ENCODE measurements at places on chromosomes 7 and 10. TPM values are rescaled to one million over a fixed set of nuclear protein-coding genes. Genes with fewer than 3 reads are reported as not detected.

DNA sequence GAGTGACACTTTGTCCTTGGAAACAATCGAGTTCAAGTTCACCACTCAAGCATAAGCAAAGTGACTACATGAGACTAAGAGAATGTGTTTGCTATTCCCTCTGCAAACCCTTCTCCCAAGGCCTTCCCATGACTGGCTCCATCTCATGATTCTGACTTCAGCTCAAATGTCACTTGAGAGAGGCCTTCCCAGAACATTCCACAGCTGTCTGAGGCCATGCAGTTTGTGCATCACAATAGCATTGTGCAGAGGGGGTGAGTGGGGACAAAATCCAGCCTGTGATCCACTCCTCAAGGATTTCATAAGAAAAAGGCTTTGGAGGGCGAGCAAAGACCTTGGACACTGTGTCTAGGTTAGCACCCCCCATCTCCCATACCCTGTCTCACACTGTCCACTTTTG, 6.9 kb upstream of the LRMDA start:
- no peak for DNase-seq
- H3K36me3 ChIP-seq: no peaks in the 10 kb centered on the region
- peaks cover 36% of the 10 kb centered on the region for H3K27me3 ChIP-seq
- H3K27ac ChIP-seq: no peak overlapping the region
- no peak overlapping the region for H3K4me3 ChIP-seq

GRCh38 chr10:34437906-34438305, 377.2 kb downstream of the PARD3 start:
- H3K4me1 ChIP-seq: peaks cover 2% of the 10 kb centered on the region
- DNase-seq: no peak
- no peak overlapping the region for H3K27ac ChIP-seq
- no peak overlapping the region for H3K4me3 ChIP-seq

DNA sequence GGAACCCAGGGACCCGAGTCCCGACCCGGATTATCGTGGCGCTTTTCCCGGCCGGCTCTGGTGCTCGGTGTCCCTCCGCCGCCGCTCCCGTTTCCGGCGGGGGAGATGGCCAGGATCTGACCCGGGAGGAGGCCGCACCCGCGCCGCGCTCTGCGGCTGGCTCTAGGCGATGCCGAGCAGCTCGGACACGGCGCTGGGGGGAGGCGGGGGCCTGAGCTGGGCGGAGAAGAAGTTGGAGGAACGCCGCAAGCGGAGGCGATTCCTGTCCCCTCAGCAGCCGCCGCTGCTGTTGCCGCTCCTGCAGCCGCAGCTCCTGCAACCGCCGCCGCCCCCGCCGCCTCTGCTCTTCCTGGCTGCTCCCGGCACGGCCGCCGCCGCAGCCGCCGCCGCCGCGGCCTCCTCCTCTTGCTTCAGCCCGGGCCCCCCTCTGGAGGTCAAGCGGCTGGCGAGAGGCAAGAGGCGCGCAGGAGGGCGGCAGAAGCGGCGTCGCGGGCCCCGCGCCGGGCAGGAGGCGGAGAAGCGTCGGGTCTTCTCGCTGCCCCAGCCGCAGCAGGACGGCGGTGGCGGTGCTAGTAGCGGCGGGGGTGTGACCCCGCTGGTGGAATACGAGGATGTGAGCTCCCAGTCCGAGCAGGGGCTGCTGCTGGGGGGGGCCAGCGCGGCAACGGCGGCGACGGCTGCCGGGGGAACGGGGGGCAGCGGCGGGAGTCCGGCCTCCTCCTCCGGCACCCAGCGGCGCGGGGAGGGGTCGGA, 593 bp downstream of the CDK13 start:
- DNase-seq: no peak
- no peaks in the 10 kb centered on the region for H3K27me3 ChIP-seq
- peaks cover 14% of the 10 kb centered on the region for H3K36me3 ChIP-seq
- peaks cover 4% of the 10 kb centered on the region for H3K4me1 ChIP-seq

Gene HOGA1
- 0.79 TPM for total RNA-seq

DNA sequence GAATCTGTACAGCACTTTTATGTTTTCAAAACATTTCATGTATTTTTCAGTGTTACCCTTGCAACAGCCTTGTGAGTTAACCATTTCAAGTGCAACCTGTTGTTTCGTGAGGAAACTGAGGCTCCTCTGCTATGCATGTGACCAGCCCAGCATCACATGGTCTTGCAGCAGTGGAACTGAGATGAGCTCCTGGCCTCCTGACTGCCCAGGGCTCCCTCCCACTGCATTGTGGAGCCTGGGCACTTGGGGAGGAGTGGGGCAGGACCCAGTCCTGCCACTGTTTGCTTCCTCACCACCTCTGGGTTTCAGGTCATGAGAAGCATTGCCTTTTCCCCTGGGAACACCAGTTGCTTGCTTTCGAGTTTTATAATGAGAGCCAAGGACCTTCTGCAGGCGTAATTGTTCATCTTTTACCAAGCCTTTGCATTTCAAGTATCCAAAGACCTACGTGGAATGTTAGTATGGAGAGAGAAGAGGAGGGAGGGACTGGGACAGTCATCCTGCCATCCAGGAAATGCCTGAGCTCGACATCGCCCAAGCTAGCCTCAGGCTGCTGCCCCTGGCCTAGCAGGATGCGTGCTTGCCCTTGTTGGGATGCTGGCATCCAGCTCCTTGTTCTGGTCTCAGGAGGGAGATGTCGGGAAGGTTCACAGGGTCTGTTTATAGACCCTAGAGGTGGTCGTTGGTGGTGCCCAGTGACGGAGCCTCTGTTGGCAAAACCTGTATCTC, 32.3 kb upstream of the BHLHA15 start:
- no peak overlapping the region for H3K27ac ChIP-seq
- H3K4me3 ChIP-seq: no peak overlapping the region
- peaks cover 2% of the 10 kb centered on the region for H3K4me1 ChIP-seq

- H3K27ac ChIP-seq: no peak overlapping the region
- H3K4me1 ChIP-seq: no peaks in the 10 kb centered on the region
- H3K4me3 ChIP-seq: no peak overlapping the region
- no peaks in the 10 kb centered on the region for H3K27me3 ChIP-seq
- peaks cover 19% of the 10 kb centered on the region for H3K36me3 ChIP-seq
Measured at GRCh38 chr10:115141254-115141653, 48.1 kb downstream of the ATRNL1 start.

- H3K4me1 ChIP-seq: peaks cover 6% of the 10 kb centered on the region
- DNase-seq: no peak
- no peak overlapping the region for H3K27ac ChIP-seq
- H3K4me3 ChIP-seq: no peak overlapping the region
Measured at GRCh38 chr10:84308021-84308420, 20.4 kb upstream of the CCSER2 start.
